ENCODE measurements at places on chromosomes 12 and 14.
A peak's percentile ranks its signal among the peaks of the same experiment; 100 is the strongest.

DNA sequence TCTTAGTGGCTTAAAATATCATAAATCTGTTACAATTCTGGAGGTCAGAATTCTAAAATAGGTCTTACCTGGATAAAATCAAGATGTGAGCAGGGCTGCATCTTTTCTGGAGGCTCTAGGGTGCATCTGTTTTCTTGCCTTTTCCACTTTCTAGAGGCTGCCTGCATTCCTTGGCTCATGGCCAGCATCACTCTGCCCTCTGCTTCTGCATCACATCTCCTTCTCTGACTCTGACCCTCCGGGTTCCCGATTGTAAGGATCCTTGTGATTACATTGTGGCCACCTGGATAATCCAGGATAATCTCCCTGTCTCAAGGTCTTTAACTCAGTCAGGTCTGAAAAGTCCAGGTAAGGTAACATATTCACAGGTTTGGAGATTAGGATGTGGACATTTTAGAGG is 11.0 kb upstream of the BMP4 start:
- DNase-seq: no peak

- DNase-seq: peak; percentile 46
Measured at GRCh38 chr12:2479851-2480535, 314.8 kb upstream of the FKBP4 start.

- no peak for DNase-seq
Measured at GRCh38 chr12:111311011-111311410, 57.9 kb downstream of the PHETA1 start.

- DNase-seq: no peak
Measured at GRCh38 chr12:65935906-65936901, 111.9 kb downstream of the HMGA2 start.

DNA sequence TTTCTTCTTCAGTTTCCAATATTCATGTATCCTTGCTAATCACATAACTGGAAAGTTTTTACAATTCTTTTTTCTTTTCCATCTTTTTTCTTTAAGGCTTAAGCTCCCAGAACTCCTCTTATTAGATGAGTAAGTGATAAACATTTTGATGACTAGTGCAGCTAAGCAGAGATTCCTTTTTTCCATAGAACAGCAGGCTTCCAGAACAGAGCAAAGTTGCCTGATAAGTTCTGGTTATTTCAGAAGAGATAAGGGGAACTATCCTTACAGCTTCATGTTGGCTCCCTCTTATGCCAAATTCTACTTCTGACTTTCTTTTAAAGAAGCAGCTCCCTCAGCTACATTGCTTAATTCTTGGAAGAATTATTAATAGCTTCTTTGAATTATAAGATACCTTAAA is 194.7 kb upstream of the FAR2 start:
- no peak for DNase-seq

DNA sequence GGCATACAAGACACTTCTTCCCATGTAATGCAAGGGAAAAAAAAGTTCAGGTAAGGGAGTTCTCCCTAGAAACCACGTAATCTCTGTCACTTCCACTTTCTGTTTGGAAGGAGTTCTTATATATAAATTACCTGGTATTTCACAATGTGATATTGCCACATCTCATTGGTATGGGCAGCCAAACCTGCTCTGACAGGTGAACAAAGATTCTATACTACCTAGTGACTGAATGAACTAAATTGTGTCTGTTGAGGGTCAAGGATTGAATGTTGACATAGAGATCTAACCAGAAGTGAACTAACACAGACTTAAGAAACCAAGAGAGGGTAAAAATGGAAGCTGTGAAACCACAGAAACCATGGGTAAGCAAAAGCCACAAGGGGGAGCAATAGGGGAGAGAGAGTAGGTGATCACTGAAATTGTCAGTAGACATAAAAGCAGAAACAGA is 161.3 kb downstream of the RPL10L start:
- DNase-seq: peak; percentile 28

DNA sequence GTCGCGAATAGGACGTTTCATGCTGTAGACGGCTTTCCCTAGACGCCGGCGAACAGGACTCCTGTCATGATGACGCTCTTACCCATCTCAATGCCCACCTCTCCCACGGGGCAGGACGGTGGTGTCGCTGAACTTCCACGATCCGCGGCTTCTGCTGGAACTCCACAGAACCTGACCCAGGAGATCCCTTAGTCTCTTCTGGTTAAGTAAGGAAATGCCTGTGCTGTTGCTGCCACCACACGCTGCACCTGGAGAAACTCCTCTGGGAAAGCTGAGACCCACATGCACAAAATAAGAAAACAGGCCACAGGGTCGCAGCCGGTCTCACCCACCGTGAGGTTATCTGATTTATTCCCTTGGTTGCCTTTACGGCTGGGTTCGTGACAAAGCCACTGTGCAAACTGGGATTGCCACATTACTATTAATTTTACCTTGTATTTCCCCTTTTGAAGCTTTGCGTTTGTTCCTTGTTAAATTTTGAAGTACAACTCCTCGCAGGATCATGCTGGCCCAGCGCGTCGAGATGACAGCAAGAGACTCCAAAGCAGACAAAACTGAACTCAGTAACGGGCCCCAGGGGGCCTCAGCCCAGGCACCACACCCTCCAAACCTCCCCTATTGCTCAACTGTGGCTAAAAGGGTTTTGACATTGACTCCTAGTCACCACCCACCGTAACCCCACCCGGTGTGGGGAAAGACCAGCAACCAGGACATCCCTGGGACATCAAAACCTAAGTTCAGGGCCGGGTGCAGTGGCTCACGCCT is 9.2 kb upstream of the MMP17 start:
- DNase-seq: peak; percentile 69

DNA sequence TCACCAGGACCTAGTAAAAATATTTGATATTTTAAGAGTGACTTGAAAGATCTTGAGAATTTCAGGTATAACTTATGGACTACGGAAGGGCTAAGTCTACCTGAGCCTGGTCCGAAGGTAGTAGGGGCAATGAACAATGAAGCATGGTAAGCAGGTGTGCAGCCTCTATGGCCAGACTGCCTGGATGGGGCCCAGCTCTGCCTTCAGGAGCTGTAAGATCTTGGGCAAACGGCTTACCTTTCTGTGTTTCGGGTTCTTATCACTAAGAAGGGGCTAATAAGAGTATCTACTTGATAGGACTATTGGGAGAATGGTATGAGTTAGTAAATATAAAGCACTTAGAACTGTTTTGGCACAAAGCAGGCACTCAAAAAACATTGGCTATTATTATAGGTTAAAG is 19.1 kb upstream of the WASHC3 start:
- no peak for DNase-seq

- no peak for DNase-seq
Measured at GRCh38 chr12:15526033-15526432, 203.7 kb downstream of the PTPRO start.

- no peak for DNase-seq
Measured at GRCh38 chr12:120324841-120325417, 2.6 kb downstream of the PLA2G1B start.

GRCh38 chr12:54438517-54438916 is 19.5 kb upstream of the ITGA5 start:
- no peak for DNase-seq

- no peak for DNase-seq
Measured at GRCh38 chr12:62695696-62696095, 229.1 kb downstream of the MON2 start.

GRCh38 chr12:7122811-7123769 is 5.6 kb downstream of the RBP5 start:
- no peak for DNase-seq

- no peak for DNase-seq
Measured at GRCh38 chr14:101050901-101051490, 147.5 kb upstream of the RTL1 start.

- peak; percentile 65 for DNase-seq
Measured at GRCh38 chr12:9115731-9116559, at the start of gene A2M. TSS of gene A2M (minus strand) at chr12:9115919. CDS start at chr12:9115849, 70 bp downstream.

- no peak for DNase-seq
Measured at GRCh38 chr12:46908936-46909635, 83.3 kb upstream of the SLC38A4 start.

DNA sequence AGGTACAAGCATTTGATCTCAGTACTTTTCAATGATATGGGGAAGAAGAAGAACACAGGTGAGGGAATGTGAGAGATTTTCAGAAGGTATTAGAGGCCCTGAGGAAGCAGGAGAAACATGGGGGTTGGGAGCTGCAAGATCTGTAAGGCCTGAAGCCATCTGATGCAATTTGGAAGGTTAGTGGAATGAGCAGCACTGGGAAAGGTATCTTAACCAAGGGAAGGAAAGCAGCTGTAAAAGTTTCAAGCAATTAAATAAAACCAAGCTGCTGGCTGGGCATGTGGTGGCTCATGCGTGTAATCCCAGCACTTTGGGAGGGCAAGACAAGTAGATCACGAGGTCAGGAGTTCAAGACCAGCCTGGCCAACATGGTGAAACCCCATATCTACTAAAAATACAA is 104.4 kb upstream of the PARP11 start:
- no peak for DNase-seq

GRCh38 chr14:103348154-103348553 is 14.1 kb downstream of the EIF5 start:
- no peak for DNase-seq

- DNase-seq: no peak
Measured at GRCh38 chr12:126493366-126494108, 1428.3 kb downstream of the AACS start.

DNA sequence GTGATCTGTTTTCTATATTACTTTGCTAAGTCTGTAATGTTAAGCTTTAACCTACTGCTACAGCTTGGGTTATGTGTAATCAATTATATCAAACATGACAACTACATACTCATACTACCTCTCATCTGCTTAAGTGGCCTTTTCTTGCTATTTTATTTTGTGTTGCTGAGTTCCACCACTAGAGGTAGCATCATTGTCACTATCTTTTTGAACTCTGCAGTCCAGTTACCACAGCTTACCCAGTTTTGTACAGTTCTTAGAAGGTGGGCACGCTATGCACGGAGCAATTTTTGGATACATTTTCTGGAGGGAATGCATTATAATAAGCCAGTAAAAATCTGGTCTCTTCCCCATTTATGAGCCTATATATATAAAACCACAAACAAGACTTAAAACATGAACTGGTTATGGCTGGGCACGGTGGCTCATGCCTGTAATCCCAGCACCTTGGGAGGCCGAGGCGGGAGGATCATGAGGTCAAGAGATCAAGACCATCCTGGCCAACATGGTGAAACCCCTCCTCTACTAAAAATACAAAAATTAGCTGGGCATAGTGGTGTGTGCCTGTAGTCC is 48.5 kb downstream of the SAV1 start:
- peak; percentile 38 for DNase-seq

- DNase-seq: peak; percentile 53
Measured at GRCh38 chr12:106841510-106842302, 67.2 kb downstream of the RIC8B start.

DNA sequence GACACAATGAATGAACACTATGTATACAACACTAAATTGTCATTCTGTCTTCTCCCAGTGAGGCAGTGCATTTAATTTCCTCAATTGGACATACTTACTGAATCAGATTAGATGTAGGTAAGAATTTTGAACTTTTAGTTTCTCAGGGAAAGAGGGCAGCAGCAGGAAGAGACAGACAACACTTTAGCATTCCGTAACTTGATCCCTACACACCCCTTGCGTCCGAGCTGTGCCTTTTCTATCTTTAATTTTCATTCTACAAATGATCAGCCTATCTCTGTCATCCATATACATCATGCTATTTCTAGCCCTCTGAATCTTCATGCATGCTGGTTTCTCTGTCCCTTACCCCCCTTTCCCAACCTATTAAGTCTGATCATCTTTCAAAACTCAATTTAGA is 358.0 kb upstream of the RPL10L start:
- no peak for DNase-seq

GRCh38 chr14:102554821-102555819 is 37.3 kb upstream of the RCOR1 start:
- peak; percentile 65 for DNase-seq

GRCh38 chr12:80551897-80552296 is 107.9 kb downstream of the PTPRQ start:
- no peak for DNase-seq

DNA sequence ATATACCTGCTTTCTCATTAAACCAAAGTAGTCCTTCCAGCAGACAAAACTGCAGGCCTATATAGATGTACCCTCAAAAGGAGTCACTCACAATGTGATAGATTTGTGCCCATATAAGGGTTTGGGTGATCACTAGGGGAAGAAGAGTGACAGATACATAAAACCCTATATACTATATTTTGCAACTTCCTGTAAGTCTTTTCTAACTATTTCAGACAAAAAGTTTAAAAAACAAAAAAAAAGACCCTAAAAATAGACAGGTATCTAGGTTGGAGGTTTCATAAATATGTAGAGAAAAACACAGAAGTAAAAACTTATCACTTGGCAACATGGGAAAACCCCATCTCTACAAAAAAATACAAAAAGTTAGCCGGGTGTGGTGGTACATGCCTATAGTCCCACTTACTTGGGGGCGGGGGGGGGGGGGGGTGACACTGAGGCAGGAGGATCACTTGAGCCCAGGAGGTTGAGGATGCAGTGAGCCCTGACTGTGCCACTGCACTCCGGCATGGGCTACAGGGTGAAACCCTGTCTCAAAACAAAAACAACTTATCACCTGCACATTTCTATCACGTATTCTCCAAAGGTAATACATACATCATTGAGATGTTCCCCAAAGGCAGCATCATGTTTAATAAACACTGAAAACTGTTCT is 2.9 kb downstream of the VCPKMT start:
- DNase-seq: no peak

DNA sequence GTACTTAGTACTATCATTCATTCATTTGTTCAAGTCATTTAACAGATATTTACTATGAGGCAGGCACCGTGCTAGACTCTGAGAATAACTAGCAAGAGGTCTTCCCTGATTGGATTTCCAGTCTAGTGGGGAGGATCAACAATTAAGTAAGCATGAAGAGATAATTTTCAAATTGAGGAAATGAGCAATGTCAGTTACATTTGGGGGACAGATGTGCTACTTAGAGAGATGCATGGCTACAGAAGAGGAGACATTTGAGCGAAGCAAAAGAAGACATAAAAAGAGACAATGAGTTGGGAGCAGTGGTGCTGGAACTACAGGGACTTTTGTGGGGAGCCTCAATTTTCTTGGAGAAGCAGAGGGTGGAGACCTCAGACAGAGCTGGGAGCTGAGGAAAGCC is 7.7 kb downstream of the KCNA5 start:
- no peak for DNase-seq

GRCh38 chr12:50925920-50926319 is 26.4 kb upstream of the HIGD1C start:
- DNase-seq: no peak
